ENCODE measurements at places on chromosomes 16 and 17. TPM values are rescaled to one million over a fixed set of nuclear protein-coding genes. Genes with fewer than 3 reads are reported as not detected.

Gene OR1A1
- not detected for total RNA-seq

Gene PHOSPHO1
- not detected for total RNA-seq

Gene ELMO3
- 9.7 TPM for total RNA-seq

Gene HSD17B1
- 2.2 TPM for total RNA-seq

- no peaks in the 10 kb centered on the region for H3K27me3 ChIP-seq
- no peak for DNase-seq
- no peak overlapping the region for H3K27ac ChIP-seq
- peaks cover 3% of the 10 kb centered on the region for H3K4me1 ChIP-seq
- peaks cover 4% of the 10 kb centered on the region for H3K36me3 ChIP-seq
- no peak overlapping the region for H3K4me3 ChIP-seq
These were observed 26.4 kb downstream of the EEF2K start for GRCh38 chr16:22232277-22233036.

DNA sequence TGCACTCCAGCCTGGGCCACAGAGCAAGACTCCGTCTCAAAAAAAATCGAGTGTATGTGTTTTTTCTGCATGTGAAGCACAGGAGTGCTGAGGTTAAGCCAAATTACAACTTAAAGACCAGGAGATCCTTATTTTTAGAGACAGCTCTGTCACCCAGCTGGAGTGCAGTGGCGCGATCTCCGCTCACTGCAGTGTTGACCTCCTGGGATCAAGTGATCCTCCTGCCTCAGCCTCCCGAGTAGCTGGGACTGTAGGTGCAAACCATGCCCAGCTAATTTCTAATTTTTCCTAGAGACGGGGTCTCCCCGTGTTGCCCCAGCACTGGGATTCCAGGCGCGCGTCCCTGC lies 7.5 kb upstream of the PPP1R27 start:
- no peak overlapping the region for H3K4me3 ChIP-seq
- peaks cover 8% of the 10 kb centered on the region for H3K4me1 ChIP-seq
- H3K36me3 ChIP-seq, result peaks cover 19% of the 10 kb centered on the region
- no peak overlapping the region for H3K27ac ChIP-seq
- DNase-seq, result no peak

DNA sequence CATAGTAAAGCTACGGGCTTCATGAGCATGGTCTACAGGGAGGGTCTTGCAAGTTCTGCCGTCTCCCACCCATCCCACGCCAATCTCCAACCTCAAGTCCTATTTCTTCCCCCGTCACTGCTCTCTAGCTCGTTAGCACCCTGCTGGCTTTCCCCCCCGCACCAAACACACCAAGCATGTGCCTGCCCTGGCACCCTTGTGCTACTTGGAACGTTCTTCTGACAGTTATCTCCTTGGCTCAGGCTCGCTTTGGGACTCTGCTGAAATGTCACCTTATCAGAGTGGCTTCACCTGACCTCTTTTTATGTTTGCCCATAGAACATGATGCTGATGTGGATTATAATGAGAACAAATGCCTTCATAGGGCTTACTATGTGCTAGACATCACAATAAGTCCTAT lies 21.9 kb downstream of the GLYR1 start:
- DNase-seq, result no peak
- peaks cover 33% of the 10 kb centered on the region for H3K36me3 ChIP-seq
- no peaks in the 10 kb centered on the region for H3K27me3 ChIP-seq
- H3K27ac ChIP-seq, result no peak overlapping the region
- no peaks in the 10 kb centered on the region for H3K4me1 ChIP-seq
- no peak overlapping the region for H3K4me3 ChIP-seq

DNA sequence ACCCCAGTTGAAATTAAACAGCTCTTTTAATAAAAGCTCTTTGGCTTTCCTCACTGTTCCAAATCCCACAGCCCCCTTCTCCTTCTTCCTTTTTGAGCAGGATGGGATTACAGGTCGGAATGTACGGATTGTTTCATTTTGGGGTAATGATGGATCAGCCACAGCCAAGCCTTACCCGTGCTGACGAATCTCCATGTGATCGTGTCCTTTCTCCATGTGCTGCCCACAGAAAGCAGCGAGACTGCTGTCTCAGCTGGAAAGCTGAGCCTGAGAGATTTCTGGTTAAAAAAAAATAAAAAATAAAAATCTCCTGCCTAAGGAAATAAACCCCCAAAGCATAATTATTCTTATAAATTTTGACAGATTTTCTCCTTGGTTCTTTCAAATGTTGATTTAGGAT lies 276.6 kb downstream of the CPPED1 start:
- H3K27me3 ChIP-seq, result peaks cover 1% of the 10 kb centered on the region
- H3K36me3 ChIP-seq, result no peaks in the 10 kb centered on the region
- no peak overlapping the region for H3K4me3 ChIP-seq

- DNase-seq, result no peak
- H3K4me3 ChIP-seq, result no peak overlapping the region
- H3K27ac ChIP-seq, result no peak overlapping the region
- peaks cover 15% of the 10 kb centered on the region for H3K36me3 ChIP-seq
These were observed 26.2 kb downstream of the WIPI1 start for GRCh38 chr17:68431045-68431608.

- H3K27ac ChIP-seq, result no peak overlapping the region
- H3K4me3 ChIP-seq, result no peak overlapping the region
- no peaks in the 10 kb centered on the region for H3K27me3 ChIP-seq
- H3K36me3 ChIP-seq, result no peaks in the 10 kb centered on the region
These were observed 3.4 kb upstream of the NUBP1 start for GRCh38 chr16:10740000-10740844.

DNA sequence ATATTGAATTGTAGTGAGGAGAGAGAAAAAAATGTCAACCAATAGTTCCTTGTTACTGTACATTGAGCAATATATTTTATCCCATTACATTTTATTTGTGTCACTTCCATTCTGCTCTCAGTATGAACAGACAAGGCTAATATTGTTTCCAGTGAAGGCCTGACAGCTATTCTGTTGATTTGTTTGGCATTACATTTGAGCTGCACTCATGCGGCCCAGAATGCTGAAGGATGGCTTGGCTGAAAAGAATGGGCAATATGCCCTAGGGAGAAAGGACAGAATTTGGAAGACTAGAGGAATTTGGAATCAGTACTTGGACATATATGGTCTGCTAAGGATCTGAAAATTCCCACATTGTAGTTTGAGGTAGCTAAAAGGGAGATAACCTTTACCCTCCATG lies 1294.4 kb downstream of the CDH8 start:
- H3K4me1 ChIP-seq, result no peaks in the 10 kb centered on the region
- H3K27ac ChIP-seq, result no peak overlapping the region
- no peak overlapping the region for H3K4me3 ChIP-seq
- H3K27me3 ChIP-seq, result no peaks in the 10 kb centered on the region
- H3K36me3 ChIP-seq, result no peaks in the 10 kb centered on the region

- no peak overlapping the region for H3K4me3 ChIP-seq
- H3K27ac ChIP-seq, result no peak overlapping the region
- H3K4me1 ChIP-seq, result peaks cover 12% of the 10 kb centered on the region
These were observed 5.9 kb downstream of the RANBP10 start for GRCh38 chr16:67800338-67800926.

DNA sequence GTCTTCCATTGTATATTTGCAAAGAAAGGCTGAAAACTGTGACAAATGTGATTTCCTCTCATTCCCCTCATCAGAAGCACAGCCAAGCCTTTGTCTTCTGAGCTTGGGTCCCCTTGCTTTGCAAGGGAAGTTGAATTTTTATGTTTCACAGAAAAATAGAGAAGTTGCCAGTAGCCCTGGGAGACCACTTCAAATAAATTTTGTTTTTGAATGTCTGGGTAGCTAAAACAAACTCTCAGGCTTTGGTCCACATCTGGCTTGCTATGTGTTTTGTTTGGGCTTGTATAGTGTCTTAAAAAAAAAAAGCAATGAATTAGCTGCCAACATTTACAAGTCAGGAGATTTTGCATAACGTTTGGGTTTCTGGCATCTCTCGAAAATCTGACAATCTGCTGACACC lies 24.1 kb downstream of the PIK3R6 start:
- no peaks in the 10 kb centered on the region for H3K4me1 ChIP-seq
- no peak for DNase-seq
- H3K27ac ChIP-seq, result no peak overlapping the region
- H3K27me3 ChIP-seq, result no peaks in the 10 kb centered on the region

DNA sequence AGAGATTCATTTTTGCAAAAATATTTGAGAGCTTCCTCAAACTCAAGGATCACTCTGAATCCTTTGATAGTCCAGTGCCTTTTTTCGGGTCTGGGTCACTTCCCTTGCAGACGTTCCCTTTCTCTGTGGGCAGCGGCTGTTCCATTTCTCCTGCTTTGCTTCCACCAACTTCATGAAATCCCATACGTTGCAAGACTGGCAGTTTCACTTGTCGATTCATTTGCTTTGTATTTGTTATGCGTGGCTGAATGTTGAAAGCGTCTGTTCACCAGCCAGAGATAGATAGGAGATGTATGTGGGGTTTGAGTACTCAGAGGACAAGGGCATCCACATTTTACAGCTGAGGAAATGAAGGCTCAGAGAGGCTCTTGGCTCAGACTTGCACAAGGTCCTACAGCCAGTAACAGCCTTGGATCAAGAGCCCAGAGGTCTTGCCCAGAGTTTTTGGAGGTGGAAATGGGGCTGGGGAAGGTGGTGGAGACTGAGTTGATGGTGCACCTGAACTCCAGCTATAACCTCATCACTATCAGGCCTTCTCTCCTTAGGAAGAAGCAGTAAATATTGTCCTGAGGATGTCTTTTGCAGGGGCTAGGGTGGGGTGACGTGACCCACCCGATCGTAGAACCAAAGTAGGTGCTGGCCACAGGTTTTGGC lies 1.3 kb upstream of the CCDC102A start:
- peak overlapping the region; percentile 76 for H3K4me3 ChIP-seq
- H3K4me1 ChIP-seq, result peaks cover 52% of the 10 kb centered on the region
- H3K36me3 ChIP-seq, result no peaks in the 10 kb centered on the region

DNA sequence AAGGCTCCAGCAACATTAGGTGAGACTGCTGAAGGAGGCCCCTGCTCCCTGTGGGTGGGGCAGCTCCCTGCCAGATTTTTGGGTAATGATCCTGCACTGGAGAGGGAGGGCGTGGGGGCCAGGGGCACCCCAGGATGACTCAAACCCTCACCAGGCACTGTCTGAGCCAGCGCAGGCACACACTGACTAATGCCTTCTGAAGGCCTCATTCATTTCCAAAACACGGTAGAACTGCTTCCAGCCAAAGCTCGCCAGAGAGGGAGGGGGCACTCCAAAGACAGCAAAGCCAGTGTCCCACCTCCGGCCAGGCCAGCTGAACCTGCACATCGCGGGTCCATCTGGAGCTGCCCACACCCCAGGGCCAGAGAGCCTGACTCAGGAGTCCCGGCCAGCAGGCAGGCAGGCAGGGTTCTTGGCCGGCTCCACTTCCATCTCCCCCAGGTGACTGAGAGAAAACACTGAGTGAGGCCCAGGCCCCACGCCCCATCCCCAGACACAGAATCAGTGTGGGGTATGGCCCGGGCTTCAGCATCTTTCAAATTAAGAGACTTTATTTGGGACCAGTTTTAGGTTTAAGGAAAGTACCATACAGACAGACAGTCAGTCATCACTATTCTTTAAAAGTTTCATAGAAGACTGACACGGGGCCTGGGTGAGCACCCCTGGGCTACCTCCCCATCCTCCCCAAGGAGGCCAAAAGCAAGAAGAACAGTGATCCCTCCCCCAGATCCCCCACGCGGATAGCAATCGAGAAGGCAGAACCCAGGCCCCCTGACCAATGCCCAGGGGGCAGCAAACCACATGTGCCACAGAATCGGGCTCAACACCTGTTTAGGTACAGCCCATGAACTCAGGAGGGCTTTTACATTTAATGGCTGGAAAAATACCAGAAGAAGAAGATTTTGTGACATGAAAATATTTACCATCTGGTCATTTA lies 2.3 kb downstream of the PIEZO1 start:
- peak overlapping the region; percentile 47 for H3K4me3 ChIP-seq
- no peak for DNase-seq
- H3K27ac ChIP-seq, result peak overlapping the region; percentile 89
- H3K4me1 ChIP-seq, result peaks cover 39% of the 10 kb centered on the region
- no peaks in the 10 kb centered on the region for H3K27me3 ChIP-seq

DNA sequence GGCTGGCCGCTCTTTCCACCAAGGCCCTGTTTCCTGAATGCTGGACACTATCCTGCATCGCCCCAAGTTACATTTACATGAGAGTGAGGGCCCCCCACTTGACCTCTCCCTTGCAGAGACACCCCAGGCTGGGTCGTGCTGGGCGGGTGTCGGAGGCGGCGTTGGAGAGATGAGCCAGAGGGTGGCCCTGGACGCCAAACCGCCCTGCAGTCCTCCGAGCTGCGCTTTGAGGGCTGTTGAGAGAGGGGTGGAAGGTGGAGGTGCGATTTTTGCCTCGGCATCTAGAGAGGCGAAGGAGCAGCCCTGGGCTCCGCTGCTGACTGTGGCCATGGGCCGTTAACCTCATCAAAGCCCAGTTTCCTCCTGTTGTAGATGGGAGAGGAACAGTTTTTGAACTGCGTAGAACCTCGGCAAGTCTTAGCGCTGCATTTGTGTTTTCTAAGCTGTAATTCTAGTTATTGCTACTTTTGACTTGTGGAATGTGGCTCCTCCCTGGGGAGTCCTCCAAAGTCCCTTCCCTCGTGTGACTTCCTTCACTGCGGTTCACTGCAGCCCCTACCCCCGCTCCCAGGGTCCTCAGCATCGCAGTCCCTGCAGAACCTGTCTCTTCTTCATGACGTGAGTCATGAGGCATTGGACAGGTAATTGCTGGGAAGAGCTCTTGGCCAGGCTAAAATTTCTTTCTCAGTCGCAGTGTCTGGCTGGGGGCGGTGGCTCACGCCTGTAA lies 986 bp upstream of the ELOB start:
- H3K27ac ChIP-seq, result peak overlapping the region; percentile 99
- no peaks in the 10 kb centered on the region for H3K27me3 ChIP-seq

GRCh38 chr17:2195729-2196128 lies 107.9 kb downstream of the SMG6 start:
- H3K36me3 ChIP-seq, result peaks cover 32% of the 10 kb centered on the region
- DNase-seq, result no peak
- peaks cover 57% of the 10 kb centered on the region for H3K4me1 ChIP-seq
- no peak overlapping the region for H3K4me3 ChIP-seq
- H3K27ac ChIP-seq, result peak overlapping the region; percentile 66

- H3K4me1 ChIP-seq, result peaks cover 20% of the 10 kb centered on the region
- peak within 1 kb of the TSS; percentile 93 for H3K27ac ChIP-seq
- H3K4me3 ChIP-seq, result peak within 1 kb of the TSS; percentile 93
- peak; percentile 73 for DNase-seq
- H3K27me3 ChIP-seq, result no peaks in the 10 kb centered on the region
- H3K36me3 ChIP-seq, result peaks cover 13% of the 10 kb centered on the region
These were observed at the start of gene TMEM106A for GRCh38 chr17:43211480-43212402. TMEM106A (plus strand) TSS chr17:43211875; CDS start chr17:43213042, 1,167 bp downstream.

DNA sequence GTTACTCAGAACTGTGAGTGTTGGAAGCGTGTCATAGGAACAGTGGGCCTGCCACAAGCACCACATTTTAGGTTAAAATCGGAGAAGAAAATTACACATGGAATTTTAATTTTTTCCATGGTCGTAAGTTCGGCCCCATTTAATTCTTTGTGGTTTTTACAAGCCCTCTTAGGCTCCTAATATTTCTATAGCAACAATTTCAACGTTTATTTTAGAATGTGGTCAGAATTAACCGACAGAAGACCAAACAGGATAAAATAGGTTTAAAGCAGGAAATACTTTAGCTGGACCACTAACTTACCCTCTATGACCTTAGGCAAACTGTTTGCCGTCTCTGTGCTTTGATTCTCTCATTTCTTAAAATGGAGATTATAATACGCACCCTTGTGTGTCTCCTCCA lies 69.9 kb downstream of the FTO start:
- no peak overlapping the region for H3K4me3 ChIP-seq
- no peak for DNase-seq
- H3K36me3 ChIP-seq, result peaks cover 4% of the 10 kb centered on the region
- peaks cover 15% of the 10 kb centered on the region for H3K4me1 ChIP-seq
- peak overlapping the region; percentile 61 for H3K27ac ChIP-seq
- no peaks in the 10 kb centered on the region for H3K27me3 ChIP-seq

- no peak overlapping the region for H3K27ac ChIP-seq
- no peaks in the 10 kb centered on the region for H3K27me3 ChIP-seq
- H3K36me3 ChIP-seq, result no peaks in the 10 kb centered on the region
- no peak overlapping the region for H3K4me3 ChIP-seq
- no peaks in the 10 kb centered on the region for H3K4me1 ChIP-seq
These were observed 1525.3 kb downstream of the CDH8 start for GRCh38 chr16:60510941-60511340.
